ENCODE measurements at places on chromosomes 6 and 20.

- DNase-seq, result no peak
Observed at GRCh38 chr6:117072781-117073180, 192.6 kb upstream of the VGLL2 start.

DNA sequence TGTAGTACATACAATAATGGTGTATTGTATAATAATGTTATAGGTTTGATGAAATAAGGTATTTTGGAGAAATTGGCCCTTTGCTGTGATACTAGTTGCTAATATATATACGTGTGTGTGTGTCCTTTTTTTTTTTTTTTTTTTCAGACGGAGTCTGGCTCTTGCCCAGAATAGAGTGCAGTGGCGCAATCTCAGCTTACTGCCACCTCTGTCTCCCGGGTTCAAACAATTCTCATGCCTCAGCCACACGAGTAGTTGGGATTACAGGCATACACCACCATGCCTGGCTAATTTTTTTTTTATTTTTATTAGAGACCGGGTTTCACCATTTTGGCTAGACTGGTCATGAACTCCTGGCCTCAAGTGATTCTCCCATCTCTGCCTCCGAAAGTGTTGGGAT lies 23.3 kb downstream of the SENP6 start:
- no peak for DNase-seq

GRCh38 chr6:76837564-76837963 lies 625.7 kb downstream of the HTR1B start:
- DNase-seq, result no peak

GRCh38 chr6:40196135-40196518 lies 261.9 kb upstream of the MOCS1 start:
- no peak for DNase-seq

GRCh38 chr6:166589337-166589731 lies 2.9 kb upstream of the RAMACL start:
- DNase-seq, result no peak

GRCh38 chr20:46984405-46984804 lies 89.8 kb downstream of the EYA2 start:
- DNase-seq, result no peak

- DNase-seq, result no peak
Observed at GRCh38 chr6:44156494-44157151, 2.0 kb upstream of the CAPN11 start.

GRCh38 chr6:30821862-30822784 lies 62.2 kb upstream of the DDR1 start:
- DNase-seq, result no peak

GRCh38 chr20:42432496-42433334 lies 757.0 kb downstream of the PTPRT start:
- DNase-seq, result no peak

- no peak for DNase-seq
Observed at GRCh38 chr6:72290620-72291019, 331.2 kb upstream of the KCNQ5 start.

- no peak for DNase-seq
Observed at GRCh38 chr6:161132384-161132783, 140.8 kb downstream of the MAP3K4 start.

DNA sequence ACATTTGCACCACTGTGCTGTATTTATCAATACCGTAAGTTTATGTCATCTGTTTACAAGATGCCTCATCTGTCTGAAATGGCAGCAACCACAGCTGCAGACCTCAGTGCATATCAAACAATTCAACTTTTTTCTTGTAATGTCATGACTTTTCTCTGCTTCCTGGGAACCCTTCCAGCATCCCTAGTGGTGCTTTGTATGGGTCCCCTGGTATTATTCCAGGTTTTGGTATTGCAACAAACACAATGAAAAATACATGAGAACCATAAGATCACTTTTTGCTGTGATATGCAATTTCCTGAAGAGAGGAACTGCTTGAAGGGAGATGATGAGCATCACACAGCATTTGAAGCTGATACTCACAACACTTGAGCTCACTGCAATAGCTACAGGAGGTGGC lies 12.0 kb upstream of the TXNDC5 start:
- DNase-seq, result no peak

DNA sequence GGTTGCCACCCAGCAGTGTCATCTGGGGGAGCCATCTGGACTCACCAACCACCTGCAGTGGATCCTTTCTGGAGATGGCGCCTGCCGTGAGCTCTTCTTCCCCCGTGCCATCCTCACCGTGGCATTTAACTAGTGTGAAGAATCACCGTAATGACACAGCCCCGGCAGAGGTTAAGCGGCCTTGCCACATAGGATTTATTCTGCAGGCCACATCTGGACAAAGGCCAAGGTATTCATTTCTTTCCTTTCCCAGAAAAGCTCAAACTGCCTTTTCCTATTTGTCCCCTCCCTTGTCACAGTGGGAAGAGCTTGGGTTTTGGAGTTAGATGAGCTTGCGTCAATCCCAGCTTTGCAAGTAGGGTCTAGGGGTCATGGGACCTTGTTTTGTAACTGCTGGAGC lies 88.4 kb downstream of the PXDC1 start:
- no peak for DNase-seq

- no peak for DNase-seq
Observed at GRCh38 chr6:6793388-6794250, 205.1 kb downstream of the LY86 start.

DNA sequence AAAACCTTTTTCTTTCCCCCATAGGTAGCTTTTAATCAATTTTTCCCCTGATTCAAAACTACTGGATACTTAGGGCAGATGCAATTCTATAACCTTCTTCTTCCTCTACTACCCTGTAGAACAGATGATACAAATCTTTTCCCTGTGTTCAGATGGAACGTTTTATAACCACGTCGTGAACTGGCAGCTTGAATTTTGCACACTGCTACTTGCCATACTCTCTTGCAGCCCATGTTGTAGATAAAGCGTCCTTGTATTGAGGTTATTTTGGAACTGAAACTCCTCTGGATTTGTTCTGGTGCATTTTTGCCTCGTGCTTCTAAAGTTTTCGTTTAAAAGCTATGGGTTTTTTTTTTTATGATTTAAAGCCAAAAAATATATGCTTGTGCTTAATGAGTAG lies 440.2 kb downstream of the RFPL4B start:
- no peak for DNase-seq

- DNase-seq, result no peak
Observed at GRCh38 chr6:99416892-99417767, 8.0 kb downstream of the PNISR start.

DNA sequence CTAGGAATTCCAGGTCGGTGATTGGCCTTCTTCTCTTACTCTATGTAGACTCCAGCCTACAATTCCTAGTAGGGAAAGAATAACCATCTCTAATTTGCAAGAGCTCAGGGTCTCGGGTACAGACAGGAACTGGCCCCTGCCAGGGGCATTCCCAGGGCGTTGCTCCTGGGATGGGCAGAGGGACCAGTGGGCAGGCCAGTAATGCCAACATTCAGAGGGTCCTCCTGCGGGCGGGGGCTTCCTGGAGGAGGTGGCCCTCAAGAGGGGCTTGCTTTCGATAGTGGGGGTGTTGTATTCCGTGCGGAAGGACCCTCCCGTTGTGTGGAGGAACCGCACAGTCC lies 129.8 kb upstream of the PRND start:
- no peak for DNase-seq

DNA sequence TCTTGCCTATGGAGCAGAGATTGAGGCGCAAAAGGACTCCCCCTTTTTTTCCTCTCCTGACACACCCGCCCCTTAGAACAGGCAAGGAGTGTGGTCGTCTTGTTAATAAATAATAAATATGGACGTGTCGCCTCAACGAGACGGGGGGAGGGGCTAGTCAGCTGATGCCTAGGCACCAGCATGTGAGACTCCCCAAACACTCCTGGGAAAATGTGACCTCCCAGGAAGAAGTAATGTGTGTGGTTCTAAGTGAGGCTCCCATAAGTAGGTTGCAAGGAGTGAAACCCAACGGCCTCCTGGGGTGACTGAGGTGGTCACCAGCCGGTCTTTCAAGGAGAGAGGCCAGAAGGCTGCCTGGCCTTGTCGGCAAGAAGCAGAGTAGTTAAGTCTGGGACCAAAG lies 1.1 kb upstream of the FAXC start:
- no peak for DNase-seq

GRCh38 chr20:39986173-39986904 lies 702.7 kb downstream of the MAFB start:
- DNase-seq, result peak; percentile 2

- no peak for DNase-seq
Observed at GRCh38 chr6:87297119-87297518, 25.3 kb upstream of the SMIM8 start.

DNA sequence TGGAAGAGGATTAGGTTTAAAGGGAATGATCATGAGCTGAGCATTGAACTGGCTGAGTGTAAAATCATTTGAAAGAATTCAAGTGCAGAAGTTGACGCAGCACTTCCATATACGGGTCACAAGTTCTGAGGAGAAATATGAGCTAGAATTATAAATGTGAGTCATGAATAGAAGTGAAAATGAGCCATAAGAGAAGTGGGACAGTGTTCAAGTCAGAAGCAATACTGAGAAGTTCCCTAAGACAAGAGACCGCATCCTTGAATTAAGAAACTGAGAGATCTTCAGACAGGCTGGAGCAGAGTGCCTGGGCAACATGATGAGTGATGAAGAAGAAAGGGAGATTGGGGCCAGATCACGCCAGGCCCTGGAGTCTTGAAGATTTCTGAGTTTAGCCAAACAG lies 209.7 kb downstream of the TBX18 start:
- no peak for DNase-seq

DNA sequence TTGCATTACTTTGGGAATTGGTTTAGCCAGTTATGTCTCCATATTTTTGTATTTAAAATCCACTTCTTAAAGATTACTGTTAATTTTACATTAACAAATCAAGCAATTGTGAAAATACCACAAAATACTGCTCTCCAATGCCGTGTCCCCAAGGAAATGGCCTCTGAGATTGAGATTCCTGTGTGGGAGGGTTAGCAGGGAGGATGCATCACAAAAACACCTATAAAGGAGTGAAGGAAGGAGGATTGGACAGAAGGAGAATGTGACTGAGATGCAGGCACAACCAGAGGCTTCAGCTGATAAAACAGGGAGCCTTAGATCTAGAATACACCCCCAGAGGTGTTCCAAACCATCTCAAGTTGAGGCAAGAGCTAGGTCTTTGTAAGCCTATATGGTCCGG lies 34.2 kb upstream of the NKAIN2 start:
- no peak for DNase-seq

DNA sequence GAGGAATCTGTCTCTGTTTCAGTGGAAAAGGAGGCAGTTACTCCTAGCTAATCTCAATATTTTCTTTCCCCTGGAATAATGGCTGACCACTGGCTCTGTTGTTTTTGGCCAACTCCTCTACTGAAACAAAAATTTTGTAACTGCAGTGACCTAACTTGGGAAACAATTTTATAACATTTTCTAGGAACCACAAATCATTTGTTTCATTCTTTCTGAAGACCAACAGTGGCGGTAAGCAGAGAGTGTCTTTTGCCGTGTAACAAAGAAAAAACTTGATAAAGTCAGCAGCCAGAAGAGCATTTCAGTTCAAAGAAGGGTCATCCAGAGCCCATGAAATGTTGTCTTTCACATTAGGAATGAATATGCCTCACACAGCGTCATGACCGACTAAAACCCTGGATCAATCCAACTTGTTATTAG lies 11.8 kb upstream of the BFSP1 start:
- DNase-seq, result no peak

- DNase-seq, result no peak
Observed at GRCh38 chr20:16175322-16175961, 397.8 kb downstream of the KIF16B start.

DNA sequence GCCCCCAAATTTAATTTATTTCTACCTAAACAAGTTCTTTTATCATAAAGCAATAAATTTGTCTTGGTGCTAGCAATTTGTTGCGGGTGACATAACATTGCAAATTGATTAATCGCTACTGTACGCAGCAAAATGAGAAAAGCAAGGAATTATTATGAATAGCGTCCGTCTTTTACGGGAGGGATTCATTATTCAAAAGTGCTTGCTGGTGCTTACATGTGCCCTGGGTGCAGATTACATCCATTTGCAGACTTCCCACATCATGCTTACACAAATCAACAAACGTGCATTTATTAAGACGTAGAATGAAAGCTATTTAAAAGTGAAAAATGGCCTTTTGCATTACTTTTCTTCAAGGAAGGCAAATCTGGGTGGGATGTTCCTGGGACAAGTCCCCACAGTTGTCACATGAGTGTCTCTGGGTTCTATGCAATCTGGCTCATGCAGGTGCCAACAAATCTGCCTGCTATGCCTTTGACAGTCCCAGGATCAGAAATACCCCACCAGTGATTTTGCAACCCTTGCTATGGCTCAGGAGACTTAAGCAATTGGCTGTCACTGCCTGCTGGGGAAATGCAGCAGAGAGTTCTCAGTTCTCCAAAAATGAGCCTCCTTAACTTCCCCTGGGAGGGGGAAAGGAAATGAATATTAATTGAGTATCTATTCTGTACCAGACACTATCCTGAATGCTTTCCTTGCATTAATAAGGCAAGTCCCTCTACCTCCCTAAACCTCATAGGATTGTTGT lies 30.1 kb upstream of the MAFB start:
- no peak for DNase-seq

DNA sequence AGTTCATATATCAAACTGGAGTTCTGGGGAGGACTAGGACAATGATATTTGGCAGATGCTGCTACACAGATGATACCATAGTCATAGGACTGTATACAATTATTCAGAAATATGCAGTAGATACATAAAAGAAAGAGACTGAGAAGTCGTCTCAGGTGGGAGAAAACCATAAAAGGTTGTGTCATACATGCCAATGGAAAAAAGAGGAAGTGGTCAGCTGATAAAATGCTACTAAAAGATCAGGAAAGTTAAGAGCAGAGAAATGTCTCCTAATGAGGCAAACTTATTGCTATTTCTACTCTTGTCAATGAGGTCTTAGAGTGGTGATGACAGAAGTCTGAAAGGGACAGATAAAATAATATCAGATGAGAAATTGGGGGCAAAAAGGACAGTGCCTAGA lies 407.6 kb downstream of the COL12A1 start:
- DNase-seq, result no peak

GRCh38 chr6:11779329-11780096 lies 910 bp upstream of the ADTRP start:
- no peak for DNase-seq

DNA sequence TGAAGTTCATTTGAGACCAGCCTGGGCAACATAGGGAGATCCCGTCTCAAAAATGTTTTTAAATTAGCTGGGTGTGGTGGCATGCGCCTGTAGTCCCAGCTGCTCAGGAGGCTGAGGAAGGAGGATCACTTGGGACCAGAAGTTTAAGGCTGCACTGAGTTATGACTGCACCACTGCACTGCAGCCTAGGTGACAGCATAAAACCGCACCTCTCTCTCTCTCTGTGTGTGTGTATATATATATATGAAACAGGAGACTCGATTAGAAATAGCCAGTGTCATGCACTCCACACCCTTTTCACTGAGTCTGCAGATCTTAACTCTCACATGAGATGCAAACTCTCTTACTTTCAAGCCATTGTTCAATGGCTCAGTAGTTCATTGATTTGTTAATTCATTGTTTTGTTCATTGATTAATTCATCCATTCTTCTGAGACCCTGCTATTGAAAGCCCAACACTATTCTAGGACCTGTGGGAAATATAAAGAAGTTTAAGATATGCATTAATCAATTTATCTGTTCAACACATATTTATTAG lies 52.4 kb upstream of the MRPS10 start:
- DNase-seq, result no peak

- no peak for DNase-seq
Observed at GRCh38 chr6:139364302-139364981, 10.0 kb downstream of the CITED2 start.

GRCh38 chr6:130858498-130859160 lies 31.4 kb downstream of the SMLR1 start:
- no peak for DNase-seq

- no peak for DNase-seq
Observed at GRCh38 chr6:12548526-12548925, 168.0 kb upstream of the PHACTR1 start.

All from kidney epithelial cell (primary cell).